GM12865 (cell line): ENCODE measurements at places on chromosomes 1 and 21.
A peak's percentile ranks its signal among the peaks of the same experiment; 100 is the strongest.

- no peak for DNase-seq
Measured at GRCh38 chr1:160761886-160762285, 22.8 kb downstream of the SLAMF7 start.

DNA sequence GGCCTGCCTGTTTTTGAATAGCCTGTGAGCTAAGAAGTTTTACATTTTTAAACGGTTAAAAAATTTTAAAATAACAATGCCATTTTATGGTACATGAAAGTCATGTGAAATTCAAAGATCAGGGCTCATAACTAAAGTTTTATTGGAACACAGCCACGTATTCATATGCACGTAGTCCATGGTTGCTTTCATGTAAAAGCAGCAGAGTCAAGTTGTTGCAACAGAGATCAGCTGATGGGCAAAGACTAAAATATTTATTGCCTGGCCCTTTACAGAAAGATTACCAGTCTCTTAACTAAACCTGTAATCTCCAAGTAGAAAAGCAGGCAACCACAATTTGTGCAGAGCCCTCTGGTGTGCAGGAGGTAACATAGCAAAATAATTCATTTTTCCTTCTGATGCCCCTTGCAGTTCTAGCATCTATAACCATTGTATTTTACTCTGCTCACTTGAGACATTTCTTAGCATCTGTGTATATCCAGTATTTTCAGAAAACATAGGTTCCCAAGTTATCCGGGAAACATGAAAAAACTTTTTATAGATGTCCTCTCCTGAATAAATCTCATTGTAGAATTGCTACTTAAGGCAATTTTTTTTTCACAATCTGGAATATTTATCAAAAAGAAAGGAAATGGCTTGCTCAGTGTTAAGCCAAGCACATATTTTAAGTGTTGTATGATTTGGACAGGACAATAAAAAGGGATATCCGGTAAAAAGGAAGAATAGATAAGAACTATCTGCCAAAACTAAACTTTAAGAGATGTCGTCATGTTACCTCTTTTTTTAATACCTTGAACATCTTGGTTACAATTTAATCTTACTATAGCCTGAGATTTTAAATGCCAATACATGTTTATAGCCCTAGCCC, 430.8 kb downstream of the PLPP3 start:
- DNase-seq: no peak

GRCh38 chr1:203627398-203627797, 766 bp downstream of the ATP2B4 start:
- DNase-seq: no peak

DNA sequence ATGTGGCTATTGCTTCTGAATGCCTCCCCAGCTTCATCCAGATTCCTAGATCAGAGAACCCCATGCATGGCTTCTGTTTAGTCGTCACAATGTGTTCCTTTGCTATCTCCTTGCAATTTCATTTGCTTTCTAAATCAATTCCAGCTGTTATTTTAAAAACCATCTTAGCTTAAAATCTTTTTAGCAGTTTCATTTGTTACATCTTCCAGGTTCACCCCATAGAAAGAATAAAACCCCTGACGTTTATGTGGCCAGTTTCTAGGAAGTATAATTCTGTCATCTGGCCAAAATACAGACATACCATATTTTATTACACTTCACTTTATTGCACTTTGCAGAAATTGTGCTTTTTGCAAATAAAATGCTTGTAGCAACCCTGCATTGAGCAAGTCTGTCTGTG, 278.4 kb downstream of the PTPRC start:
- no peak for DNase-seq

- peak; percentile 34 for DNase-seq
Measured at GRCh38 chr1:180230791-180231505, 884 bp downstream of the LHX4 start.

- DNase-seq: peak; percentile 78
Measured at GRCh38 chr1:59146651-59147358, 150.1 kb upstream of the FGGY start.

DNA sequence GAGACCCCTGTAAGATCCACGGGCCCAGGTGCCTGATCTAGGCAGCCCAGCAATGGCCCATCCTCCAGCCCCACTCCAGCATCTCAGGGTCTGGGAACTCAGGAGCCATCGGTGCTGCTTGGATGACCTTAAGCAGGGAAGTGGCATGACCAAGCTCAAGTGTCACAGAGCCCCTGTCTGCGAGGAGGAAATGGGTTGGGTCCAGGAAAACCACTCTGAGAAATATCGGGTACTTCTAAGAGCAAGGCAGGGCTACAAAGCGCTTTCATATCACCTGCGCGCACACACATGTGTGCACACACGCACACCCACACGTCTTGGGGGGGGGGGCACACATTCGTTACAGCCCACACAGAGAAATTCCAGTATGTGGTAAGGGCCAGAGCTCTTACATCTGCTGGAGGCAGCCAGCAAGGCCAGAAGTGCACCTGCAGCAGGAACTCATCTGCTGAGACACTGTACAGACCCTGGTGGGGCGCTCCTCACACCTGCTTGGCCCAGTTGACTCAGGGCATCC, 32.6 kb upstream of the SPOCD1 start:
- DNase-seq: peak; percentile 60

GRCh38 chr1:83087851-83088250, 911.1 kb downstream of the TTLL7 start:
- DNase-seq: no peak

DNA sequence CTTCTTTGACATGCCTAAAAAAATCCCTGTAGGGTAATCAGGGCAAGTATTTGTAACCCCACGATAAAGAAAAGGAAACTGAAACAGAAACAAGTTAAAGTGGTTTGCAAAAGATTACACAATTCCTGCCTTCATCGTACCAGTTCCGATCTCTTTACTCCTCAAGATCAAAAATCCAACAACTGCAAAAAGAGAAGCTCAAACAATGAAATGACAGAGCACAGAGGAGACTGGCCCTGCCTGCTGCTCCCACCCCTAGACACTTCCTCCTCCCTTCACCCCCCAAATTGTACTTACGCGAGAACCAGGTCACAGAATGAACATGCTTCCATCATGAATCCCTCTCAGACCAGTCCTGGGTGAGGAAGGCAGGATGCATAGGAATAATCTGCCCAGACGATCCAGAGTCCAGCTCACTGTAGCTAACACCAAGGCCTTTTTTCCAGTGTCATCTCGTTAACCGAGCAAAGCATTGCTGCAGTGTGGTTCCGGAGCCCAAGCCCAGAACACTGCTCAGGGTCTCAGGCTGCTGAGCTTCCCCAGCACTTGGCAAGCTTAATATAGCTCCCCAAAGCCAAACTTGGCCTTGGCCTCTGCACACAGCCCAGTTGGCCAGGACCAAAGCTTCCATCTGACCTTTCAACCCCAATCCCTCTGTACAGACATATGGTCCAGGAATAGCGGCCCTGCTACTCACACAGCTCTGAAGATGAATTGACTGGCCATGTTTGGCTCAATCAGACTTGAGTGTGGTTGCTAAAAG, 20.3 kb downstream of the RXRG start:
- DNase-seq: peak; percentile 18

DNA sequence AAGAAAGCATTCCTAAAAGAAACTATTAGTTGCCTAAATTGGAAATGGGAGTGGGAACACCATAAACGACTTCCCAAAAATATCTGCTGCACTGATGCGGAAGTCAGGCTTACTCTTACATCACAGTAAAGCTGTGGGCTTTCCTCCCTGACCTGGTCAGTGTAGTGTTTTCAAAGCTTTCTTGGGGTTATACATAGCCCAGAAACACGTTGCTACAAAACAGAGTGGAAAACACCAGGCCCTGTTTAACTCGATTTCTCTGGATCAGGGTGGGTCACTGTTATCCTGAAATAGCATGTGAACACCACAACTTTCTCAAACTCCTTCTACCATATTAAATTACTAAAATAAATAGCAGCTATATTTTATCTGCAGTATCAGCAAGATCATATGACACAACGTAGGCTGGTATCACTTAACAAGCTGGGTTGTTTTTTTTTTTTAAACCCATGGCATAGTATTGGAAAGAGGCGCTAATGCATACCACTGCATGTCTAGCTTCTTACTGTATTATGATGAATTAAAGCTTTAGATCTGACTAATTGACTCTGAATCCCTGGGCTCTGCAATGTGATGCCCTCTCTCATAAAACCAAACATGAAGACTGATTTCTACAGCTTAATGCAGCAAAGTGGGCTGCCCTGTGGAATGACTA, 184.6 kb downstream of the TGFB2 start:
- no peak for DNase-seq

DNA sequence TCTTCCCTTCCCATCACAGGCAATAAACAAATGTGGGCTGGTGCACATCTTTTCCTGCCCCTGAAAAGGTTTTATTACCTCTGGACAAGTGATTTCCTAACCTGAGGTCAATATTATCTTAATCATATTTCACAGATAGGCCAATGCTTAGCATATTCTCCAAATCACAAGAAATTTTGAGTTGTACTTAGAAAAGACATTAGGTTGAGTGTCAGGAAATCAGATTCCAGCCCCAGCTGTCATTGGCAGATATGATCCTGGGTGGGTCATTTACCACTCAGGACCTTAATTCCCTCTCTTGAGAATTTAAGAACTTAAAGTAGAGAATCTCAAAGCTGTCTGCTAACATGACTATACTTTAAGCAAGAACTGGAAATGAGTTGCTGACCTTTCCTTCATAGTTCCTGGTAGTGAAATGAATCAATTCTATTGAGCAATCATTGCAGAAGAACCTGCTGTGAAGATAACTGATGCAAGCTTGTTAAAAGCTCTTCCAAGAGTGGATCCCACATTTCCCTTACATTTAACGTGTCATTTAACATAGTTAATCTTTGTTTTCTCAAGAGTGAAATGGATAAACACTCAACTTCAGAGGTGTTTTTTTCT, 46.4 kb upstream of the CR2 start:
- peak; percentile 45 for DNase-seq

GRCh38 chr1:222618880-222619596, 1.1 kb downstream of the MIA3 start:
- peak; percentile 29 for DNase-seq

- no peak for DNase-seq
Measured at GRCh38 chr1:171588230-171588629, 33.8 kb upstream of the MYOCOS start.

- no peak for DNase-seq
Measured at GRCh38 chr1:21822349-21822748, 10.3 kb downstream of the LDLRAD2 start.

GRCh38 chr1:12630946-12631530, 12.8 kb upstream of the AADACL4 start:
- no peak for DNase-seq

DNA sequence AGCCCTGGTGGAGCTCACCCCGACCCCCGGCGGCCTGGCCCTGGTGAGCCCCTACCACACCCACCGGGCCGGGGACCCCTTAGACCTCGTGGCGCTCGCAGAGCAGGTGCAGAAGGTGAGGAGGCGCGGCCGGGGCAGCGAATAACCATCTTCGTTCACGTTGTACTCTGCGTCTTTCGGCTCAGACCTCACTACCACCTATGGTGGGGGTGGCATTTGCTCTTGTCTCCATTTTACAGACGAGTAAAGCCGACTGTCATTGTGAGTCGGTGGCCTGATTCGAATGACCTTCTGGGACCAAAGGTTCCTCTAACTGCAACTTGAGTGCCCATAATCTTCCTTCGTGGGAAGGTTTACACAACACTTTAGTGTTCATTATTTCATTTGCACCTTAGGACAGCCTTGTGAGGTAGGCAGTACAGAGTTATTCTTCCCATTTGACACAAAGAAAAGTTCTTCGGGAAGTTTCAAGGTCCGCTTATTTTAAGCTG, 506 bp downstream of the C1orf50 start:
- no peak for DNase-seq

DNA sequence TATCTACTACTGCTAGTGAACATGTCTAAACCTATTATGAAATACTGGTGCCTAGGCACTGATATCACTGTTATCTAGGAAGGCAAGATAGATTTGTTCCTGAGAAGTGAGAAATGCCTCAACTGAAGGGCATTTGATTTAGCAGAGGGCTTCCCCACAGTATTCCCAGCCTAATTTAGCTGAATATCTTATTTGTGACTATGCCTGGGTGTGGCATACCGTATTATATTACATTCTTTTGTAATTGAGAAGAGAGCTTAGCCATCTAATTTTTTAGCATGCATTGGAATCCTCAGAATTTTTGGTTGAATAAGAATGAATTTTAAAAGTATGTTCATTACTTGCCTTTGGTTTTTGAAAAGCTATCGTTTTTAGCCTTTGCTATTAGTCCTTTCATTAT, 99.1 kb downstream of the ZP4 start:
- no peak for DNase-seq

- no peak for DNase-seq
Measured at GRCh38 chr1:54532033-54532432, 16.0 kb upstream of the ACOT11 start.

DNA sequence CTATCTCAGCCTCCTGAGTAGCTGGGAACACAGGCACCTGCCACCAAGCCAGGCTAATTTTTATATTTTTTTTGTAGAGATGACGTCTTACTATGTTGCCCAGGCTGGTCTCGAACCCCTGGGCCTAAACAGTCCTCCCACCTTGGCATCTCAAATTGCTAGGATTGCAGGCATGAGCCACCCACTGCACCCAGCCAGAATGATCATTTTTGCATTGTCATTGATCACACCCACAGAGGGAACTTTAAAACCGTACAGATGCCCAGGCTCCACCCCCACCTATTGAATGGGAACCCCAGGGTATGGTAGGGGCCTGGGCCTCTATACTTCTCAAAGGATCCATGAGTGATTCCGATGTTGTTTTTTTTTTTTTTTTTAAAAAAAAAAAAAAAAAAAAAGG, 36.7 kb downstream of the ETNK2 start:
- DNase-seq: no peak
